ENCODE measurements at places on chromosomes 1 and 21.

GRCh38 chr1:200226969-200227303 is 182.9 kb downstream of the ZNF281 start:
- DNase-seq = no peak
- peaks cover 22% of the 10 kb centered on the region for H3K4me1 ChIP-seq
- H3K27me3 ChIP-seq = no peaks in the 10 kb centered on the region
- no peak overlapping the region for H3K27ac ChIP-seq

DNA sequence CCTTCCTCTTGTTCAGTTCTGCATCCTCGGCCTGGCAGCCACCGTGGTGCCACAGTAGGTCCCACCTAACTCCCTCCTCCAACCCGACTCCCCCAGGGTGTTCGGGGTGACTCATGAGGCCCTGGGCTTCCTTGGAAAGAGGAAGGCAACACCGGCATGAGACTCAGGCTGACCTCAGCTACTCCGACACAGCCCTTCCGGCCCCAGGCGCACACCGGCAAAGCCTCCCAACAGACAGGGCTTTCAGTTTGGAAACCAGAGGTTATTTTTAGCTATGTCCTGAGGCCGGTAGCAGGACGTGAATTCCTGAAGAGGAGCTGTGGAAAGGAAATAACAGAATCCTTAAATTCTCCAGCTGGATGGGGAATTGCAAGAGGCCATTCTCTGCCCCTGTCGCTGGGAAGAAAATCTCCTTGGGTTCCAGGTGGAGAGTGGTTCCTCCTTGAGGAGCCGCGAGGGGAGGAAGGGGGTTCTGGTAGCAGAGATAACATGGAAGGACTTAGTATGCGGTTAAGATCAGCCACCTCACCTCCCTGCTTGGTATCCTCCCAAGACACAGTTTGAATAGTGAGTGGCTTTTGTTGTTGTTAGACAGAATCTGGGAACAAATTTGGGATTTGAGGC is 24.4 kb downstream of the PLXNA2 start:
- DNase-seq = no peak
- peaks cover 21% of the 10 kb centered on the region for H3K27me3 ChIP-seq
- no peaks in the 10 kb centered on the region for H3K4me1 ChIP-seq
- no peak overlapping the region for H3K4me3 ChIP-seq

- no peak overlapping the region for H3K4me3 ChIP-seq
- H3K27ac ChIP-seq = no peak overlapping the region
- no peaks in the 10 kb centered on the region for H3K4me1 ChIP-seq
- no peaks in the 10 kb centered on the region for H3K36me3 ChIP-seq
Observed at GRCh38 chr1:109373126-109373525, 24.6 kb downstream of the SORT1 start.

GRCh38 chr1:183689762-183690204 is 36.7 kb upstream of the APOBEC4 start:
- H3K4me1 ChIP-seq = peaks cover 13% of the 10 kb centered on the region
- DNase-seq = no peak
- no peaks in the 10 kb centered on the region for H3K36me3 ChIP-seq
- no peak overlapping the region for H3K27ac ChIP-seq
- no peak overlapping the region for H3K4me3 ChIP-seq
- H3K27me3 ChIP-seq = no peaks in the 10 kb centered on the region

- peak overlapping the region; percentile 25 for H3K27ac ChIP-seq
- DNase-seq = no peak
- H3K27me3 ChIP-seq = no peaks in the 10 kb centered on the region
- H3K4me3 ChIP-seq = no peak overlapping the region
Observed at GRCh38 chr21:45126204-45126626, 51.8 kb downstream of the ADARB1 start.

DNA sequence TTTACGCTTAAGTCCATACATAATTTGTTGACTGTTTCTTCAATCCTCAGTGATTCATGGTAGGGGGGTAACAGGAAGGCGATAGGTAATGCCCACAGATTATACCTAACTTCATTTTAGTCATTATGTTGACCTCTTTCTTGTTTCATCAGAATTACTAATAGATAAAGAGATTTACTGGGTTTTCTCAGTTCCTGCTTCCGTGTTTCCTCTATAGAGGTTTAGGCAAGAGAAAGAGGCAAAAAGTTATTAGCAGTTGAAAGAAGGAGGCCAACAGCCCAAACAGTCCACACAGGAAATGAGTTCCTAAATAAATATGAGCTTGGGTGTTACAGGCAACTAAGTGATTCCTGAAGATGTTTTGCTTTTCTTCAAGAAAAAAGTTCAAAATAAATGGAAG is 17.9 kb upstream of the CLCA1 start:
- H3K36me3 ChIP-seq = no peaks in the 10 kb centered on the region
- H3K4me3 ChIP-seq = no peak overlapping the region
- H3K4me1 ChIP-seq = no peaks in the 10 kb centered on the region
- no peaks in the 10 kb centered on the region for H3K27me3 ChIP-seq
- H3K27ac ChIP-seq = no peak overlapping the region

DNA sequence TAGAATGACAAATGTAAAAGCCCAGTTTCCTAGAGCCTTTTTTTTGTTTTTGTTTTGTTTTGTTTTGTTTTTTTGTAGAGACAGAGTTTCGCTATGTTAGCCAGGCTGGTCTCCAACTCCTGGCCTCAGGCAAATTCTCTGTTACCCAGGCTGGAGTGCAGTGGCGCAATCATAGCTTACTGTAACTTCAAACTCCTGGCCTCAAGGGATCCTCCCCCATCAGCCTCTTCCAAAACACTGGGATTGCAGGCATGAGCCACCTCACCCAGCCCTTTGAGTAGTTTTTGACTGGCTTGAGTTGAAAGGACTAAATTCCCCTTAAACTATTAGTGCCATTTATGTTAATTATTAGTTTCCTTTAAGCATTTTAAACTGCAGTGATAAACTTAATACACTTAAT is 28.8 kb upstream of the ZBTB18 start:
- H3K36me3 ChIP-seq = no peaks in the 10 kb centered on the region
- no peaks in the 10 kb centered on the region for H3K27me3 ChIP-seq
- no peaks in the 10 kb centered on the region for H3K4me1 ChIP-seq
- no peak overlapping the region for H3K4me3 ChIP-seq
- no peak overlapping the region for H3K27ac ChIP-seq
- peak; percentile 14 for DNase-seq

DNA sequence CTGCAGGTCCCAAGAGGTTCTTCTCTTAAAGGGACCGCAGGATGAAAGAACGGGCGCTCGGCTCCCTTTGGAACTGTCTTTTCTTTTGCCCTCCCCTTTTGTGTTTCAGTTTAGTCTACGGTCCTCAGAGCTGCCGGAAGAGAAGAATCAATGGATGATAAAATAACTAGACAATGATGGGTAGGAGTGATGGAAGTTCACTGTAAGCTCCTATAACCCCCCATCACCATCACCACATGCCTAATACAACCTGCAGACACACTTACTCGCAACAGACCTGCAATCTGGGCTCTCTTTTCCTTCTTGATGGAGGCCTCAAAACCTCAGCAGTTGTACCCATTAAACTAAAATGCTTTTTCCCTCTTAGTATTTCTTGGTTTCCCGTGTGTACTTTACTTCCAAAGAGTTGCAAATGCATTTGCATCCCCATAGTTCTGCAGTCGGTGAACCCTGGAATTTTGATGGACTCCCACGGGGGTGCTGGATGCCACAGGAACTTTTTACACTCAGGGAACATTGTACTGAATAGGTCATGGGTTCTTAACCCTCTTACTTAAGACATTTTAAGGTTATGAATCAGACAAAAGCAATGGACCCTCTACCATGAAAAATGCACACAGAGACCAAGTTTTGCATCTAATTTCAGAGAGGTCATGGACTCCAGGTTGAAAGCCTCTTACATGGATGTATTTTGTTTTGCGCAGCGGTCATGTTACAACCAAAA is 633 bp upstream of the RFX5 start:
- H3K36me3 ChIP-seq = peaks cover 11% of the 10 kb centered on the region
- no peak for DNase-seq
- peaks cover 9% of the 10 kb centered on the region for H3K4me1 ChIP-seq
- H3K27me3 ChIP-seq = no peaks in the 10 kb centered on the region
- peak overlapping the region; percentile 49 for H3K4me3 ChIP-seq

DNA sequence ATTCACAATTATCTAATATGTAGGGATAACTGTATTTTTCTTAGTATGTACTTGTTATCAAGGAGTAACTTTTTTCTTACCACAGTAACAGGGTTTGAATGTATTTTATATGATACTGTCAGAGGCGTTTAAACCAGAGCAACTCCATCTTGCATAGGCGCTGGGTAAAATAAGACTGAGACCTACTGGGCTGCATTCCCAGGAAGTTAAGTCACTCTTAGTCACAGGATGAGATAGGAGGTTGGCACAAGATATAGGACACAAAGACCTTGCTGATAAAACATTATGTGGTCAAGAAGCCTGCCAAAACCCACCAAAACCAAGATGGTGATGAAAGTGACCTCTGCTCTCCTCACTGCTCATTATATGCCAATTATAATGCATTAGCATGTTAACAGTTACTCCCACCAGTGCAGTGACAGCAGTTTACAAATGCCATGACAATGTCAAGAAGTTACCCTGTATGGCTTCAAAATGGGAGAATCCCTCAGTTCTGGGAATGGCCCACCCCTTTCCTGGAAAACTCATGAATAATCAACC is 64.8 kb downstream of the RPE65 start:
- H3K4me3 ChIP-seq = no peak overlapping the region
- H3K4me1 ChIP-seq = peaks cover 8% of the 10 kb centered on the region
- H3K27ac ChIP-seq = peak overlapping the region; percentile 28
- no peaks in the 10 kb centered on the region for H3K27me3 ChIP-seq

DNA sequence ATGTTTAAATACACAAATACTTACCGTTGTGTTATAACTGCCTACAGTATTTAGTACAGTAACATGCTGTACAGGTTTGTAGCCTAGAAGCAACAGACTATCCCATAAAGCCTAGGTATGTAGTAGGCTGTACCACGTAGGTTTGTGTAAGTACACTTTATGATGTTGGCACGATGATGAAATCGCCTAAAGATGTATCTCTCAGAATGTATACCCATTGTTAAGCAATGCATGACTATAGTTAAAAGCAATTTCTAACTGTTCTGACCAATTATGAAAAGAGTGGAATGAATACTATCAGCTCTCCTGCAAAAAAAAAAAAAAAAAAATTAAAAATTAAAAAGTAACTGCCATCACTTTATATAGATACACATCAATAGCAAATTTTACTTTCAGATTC is 11.4 kb downstream of the HP1BP3 start:
- peaks cover 96% of the 10 kb centered on the region for H3K36me3 ChIP-seq
- no peak overlapping the region for H3K4me3 ChIP-seq
- DNase-seq = no peak
- H3K27ac ChIP-seq = no peak overlapping the region
- H3K4me1 ChIP-seq = no peaks in the 10 kb centered on the region
- no peaks in the 10 kb centered on the region for H3K27me3 ChIP-seq

DNA sequence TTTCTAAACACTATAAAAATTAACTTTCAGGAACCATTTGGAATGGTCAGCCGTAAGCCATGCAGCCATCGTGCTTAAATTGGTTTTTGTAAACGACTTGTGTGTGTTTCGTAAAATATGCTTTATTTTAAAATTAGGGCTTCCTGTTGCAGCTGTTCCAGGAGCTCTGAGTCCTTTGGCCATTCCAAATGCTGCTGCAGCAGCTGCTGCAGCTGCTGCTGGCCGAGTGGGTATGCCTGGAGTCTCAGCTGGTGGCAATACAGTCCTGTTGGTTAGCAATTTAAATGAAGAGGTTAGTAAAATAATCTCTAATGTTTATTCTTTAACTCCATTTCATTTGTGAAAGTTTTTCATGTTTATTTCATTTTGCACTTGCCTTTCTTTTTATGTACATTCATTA is 83.1 kb downstream of the PTBP2 start:
- H3K27me3 ChIP-seq = no peaks in the 10 kb centered on the region
- H3K27ac ChIP-seq = no peak overlapping the region
- peaks cover 11% of the 10 kb centered on the region for H3K4me1 ChIP-seq
- no peak overlapping the region for H3K4me3 ChIP-seq
- peaks cover 32% of the 10 kb centered on the region for H3K36me3 ChIP-seq

- no peak overlapping the region for H3K27ac ChIP-seq
- no peaks in the 10 kb centered on the region for H3K27me3 ChIP-seq
- no peak for DNase-seq
- peaks cover 53% of the 10 kb centered on the region for H3K4me1 ChIP-seq
- H3K36me3 ChIP-seq = no peaks in the 10 kb centered on the region
- H3K4me3 ChIP-seq = no peak overlapping the region
Observed at GRCh38 chr1:17123196-17124045, 4.2 kb upstream of the PADI2 start.

GRCh38 chr1:44024903-44025525 is 6.2 kb downstream of the SLC6A9 start:
- H3K4me3 ChIP-seq = no peak overlapping the region
- H3K27ac ChIP-seq = no peak overlapping the region
- DNase-seq = no peak
- peaks cover 3% of the 10 kb centered on the region for H3K4me1 ChIP-seq

GRCh38 chr1:25432749-25433388 is 2.2 kb downstream of the MACO1 start:
- no peaks in the 10 kb centered on the region for H3K36me3 ChIP-seq
- peaks cover 38% of the 10 kb centered on the region for H3K4me1 ChIP-seq
- no peak for DNase-seq
- no peak overlapping the region for H3K27ac ChIP-seq
- no peak overlapping the region for H3K4me3 ChIP-seq
- H3K27me3 ChIP-seq = no peaks in the 10 kb centered on the region

- peaks cover 19% of the 10 kb centered on the region for H3K4me1 ChIP-seq
- H3K27ac ChIP-seq = peak overlapping the region; percentile 42
- peaks cover 19% of the 10 kb centered on the region for H3K36me3 ChIP-seq
- H3K27me3 ChIP-seq = no peaks in the 10 kb centered on the region
Observed at GRCh38 chr1:159922511-159923202, 2.6 kb downstream of the TAGLN2 start.

DNA sequence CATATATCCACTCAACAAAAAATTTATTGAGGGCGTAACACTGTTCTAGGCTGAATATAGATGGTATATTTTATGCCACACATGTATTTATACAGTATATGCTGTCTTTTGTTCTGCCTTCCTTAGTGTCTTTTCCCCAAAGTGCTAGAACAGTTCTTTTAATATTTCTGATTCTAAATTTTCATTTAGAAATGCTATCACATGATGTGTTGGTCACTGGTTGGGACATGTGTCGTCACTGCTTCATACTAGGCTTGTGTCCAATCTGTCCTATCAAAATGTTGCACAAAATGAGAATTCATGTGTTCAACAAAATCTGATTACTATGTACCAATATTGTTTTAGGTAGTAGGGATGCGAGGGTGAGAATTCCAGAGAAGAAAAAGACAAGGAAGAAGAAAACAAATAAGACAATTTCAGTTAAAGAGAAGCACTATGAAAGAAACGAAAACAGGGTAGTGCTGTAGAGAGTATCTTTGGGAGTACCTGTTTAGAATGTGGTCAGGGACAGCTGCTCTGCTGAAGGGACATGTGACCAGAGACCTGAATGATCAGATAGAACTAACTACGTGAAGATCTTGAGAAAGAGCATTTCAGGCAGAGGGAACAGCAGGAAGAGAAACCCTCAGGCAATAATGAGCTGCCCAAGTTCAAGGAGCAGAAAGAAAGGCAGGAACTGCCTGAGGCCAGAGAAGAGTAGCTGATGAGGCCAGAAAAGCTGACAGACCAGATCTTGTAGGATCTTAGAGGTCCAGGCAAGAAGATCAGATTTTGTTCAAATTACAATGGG is 1.3 kb downstream of the KMO start:
- peak overlapping the region; percentile 48 for H3K4me3 ChIP-seq
- H3K27me3 ChIP-seq = no peaks in the 10 kb centered on the region
- H3K27ac ChIP-seq = peak overlapping the region; percentile 44
- H3K36me3 ChIP-seq = no peaks in the 10 kb centered on the region
- H3K4me1 ChIP-seq = peaks cover 5% of the 10 kb centered on the region

Data from A673 (cell line).